ENCODE measurements at places on chromosomes 3 and 15. TPM values are rescaled to one million over a fixed set of nuclear protein-coding genes. Genes with fewer than 3 reads are reported as not detected.
A peak's percentile ranks its signal among the peaks of the same experiment; 100 is the strongest.

DNA sequence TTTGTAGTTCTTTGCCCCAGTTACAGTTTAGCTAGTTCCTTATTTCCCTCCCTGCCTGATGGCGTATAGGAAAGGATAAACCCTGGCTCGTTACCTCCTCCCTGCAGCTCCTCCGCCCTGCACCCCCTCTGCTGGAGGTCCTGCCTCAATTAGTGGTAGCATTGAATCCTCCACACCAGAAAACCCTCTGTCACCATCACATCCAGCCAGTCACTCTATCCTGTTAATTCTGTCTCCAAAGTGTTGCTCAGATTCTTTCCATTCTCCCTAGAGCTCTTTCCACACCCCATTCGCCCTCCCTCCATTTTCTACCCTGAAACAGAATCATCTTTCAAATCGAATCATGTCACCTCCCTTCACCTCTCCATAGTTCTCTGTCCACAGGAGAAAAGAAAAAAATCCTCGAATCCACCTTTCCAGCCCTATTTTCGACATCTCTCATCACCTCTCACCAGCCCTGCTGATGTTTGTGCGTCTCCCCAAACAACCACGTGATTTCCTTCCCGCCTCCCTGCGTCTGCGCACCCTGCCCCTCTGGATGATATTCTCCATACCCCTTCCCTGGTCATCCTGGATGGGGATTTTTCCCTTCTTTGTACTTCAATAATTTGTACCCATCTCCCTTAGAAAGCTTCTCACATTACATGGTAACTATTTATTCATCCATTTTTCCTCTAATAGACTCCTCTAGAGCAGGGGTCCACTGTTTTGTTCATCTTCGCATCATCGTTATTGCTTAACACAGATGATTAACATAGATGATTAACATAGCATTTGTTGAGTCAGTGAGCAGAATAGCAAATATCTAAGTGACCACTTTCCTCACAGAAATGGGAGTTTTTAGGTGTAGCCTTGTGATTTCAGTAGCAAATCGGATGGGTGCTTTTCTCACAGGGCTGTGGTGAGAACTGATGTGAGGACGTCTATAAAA lies 37.1 kb downstream of the MAP3K13 start:
- DNase-seq: no peak
- no peak overlapping the region for H3K27ac ChIP-seq
- no peak overlapping the region for H3K4me3 ChIP-seq
- peaks cover 27% of the 10 kb centered on the region for H3K4me1 ChIP-seq

DNA sequence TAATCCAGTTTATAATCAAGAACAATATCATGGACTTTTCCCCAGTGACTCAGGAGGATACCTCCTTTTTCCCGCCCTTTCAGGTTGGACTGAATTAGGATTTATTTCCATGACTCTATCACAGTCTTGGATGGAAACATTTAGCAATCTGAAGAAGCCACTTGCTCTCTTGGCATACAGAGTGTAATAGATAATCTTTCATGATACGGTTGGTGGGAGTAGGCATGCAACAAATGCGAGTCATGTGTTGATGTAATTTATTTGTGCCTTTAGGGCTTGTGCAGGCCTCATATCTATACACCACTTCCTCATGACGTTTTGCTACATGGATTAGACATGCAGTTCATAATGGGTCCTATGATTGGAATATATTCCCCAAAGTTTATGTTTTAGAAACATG lies 54.2 kb upstream of the MCTP2 start:
- H3K36me3 ChIP-seq: no peaks in the 10 kb centered on the region
- H3K4me1 ChIP-seq: peaks cover 15% of the 10 kb centered on the region
- H3K27ac ChIP-seq: no peak overlapping the region

GRCh38 chr3:69579306-69580041 lies 159.8 kb upstream of the MITF start:
- H3K27ac ChIP-seq: no peak overlapping the region
- peaks cover 10% of the 10 kb centered on the region for H3K27me3 ChIP-seq
- no peak overlapping the region for H3K4me3 ChIP-seq
- DNase-seq: no peak
- no peaks in the 10 kb centered on the region for H3K36me3 ChIP-seq
- no peaks in the 10 kb centered on the region for H3K4me1 ChIP-seq

- H3K4me1 ChIP-seq: peaks cover 19% of the 10 kb centered on the region
- no peaks in the 10 kb centered on the region for H3K36me3 ChIP-seq
- no peak overlapping the region for H3K27ac ChIP-seq
Observed at GRCh38 chr3:177476921-177477435, 279.7 kb upstream of the TBL1XR1 start.

DNA sequence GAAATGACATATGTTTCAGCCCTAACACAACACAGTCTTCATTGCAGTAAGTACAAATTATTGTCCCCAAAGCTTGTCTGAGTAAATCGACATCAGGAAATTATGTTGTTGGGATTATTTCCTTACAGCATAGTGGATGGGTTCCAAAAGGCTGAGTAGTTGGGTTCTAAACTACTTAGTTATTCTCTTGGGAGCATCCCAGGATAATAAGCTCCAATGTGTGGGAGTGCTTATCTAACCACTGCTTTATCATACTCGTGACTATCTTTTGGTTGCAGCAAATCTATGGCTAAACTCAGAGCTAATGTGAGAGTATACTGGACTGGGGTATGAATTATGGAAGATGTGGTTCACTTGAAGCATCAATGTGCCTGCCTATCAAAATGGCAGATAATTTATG lies 128.5 kb downstream of the RBMS3 start:
- DNase-seq: no peak
- H3K36me3 ChIP-seq: no peaks in the 10 kb centered on the region
- no peak overlapping the region for H3K4me3 ChIP-seq
- no peaks in the 10 kb centered on the region for H3K27me3 ChIP-seq

- H3K4me1 ChIP-seq: no peaks in the 10 kb centered on the region
- no peak overlapping the region for H3K4me3 ChIP-seq
- H3K36me3 ChIP-seq: no peaks in the 10 kb centered on the region
- H3K27ac ChIP-seq: no peak overlapping the region
- DNase-seq: peak; percentile 35
Observed at GRCh38 chr15:64740311-64741170, 34.8 kb downstream of the RBPMS2 start.

DNA sequence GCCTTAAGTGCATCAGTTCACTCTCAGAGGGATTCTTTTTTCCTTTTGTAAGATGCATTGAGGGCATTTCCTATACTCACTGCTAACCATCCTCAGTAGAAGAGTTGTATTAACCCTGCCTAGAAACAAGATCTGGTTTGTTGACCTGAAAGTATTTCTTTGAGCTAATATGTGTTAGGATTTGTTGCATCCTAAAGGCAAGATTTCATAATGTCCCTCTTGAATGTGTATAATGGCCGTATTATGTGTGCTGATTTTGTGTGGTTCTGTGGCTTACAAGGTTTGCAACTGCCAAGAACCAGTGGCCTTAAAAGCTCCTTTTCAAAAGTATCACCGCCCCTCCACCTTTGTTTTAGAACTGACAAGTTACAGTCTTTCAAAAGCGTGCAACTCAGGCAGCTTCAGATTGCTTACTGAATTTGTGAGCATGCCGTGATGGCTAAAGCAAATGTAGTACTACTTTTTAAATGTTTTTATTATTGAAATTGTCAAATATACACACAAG lies 182.0 kb upstream of the BHLHE40 start:
- H3K4me1 ChIP-seq: no peaks in the 10 kb centered on the region
- H3K36me3 ChIP-seq: no peaks in the 10 kb centered on the region
- no peak overlapping the region for H3K4me3 ChIP-seq
- H3K27me3 ChIP-seq: no peaks in the 10 kb centered on the region
- H3K27ac ChIP-seq: no peak overlapping the region

Gene RBP2
- not detected for polyA plus RNA-seq

GRCh38 chr15:41333026-41333562 lies 413 bp downstream of the NUSAP1 start:
- H3K36me3 ChIP-seq: no peaks in the 10 kb centered on the region
- DNase-seq: no peak
- peak overlapping the region; percentile 64 for H3K27ac ChIP-seq
- peaks cover 26% of the 10 kb centered on the region for H3K4me1 ChIP-seq
- H3K4me3 ChIP-seq: peak overlapping the region; percentile 77

- H3K36me3 ChIP-seq: no peaks in the 10 kb centered on the region
- H3K27ac ChIP-seq: no peak overlapping the region
- no peaks in the 10 kb centered on the region for H3K27me3 ChIP-seq
- no peaks in the 10 kb centered on the region for H3K4me1 ChIP-seq
- H3K4me3 ChIP-seq: no peak overlapping the region
- DNase-seq: no peak
Observed at GRCh38 chr15:62277816-62278394, 112.8 kb upstream of the C2CD4B start.

DNA sequence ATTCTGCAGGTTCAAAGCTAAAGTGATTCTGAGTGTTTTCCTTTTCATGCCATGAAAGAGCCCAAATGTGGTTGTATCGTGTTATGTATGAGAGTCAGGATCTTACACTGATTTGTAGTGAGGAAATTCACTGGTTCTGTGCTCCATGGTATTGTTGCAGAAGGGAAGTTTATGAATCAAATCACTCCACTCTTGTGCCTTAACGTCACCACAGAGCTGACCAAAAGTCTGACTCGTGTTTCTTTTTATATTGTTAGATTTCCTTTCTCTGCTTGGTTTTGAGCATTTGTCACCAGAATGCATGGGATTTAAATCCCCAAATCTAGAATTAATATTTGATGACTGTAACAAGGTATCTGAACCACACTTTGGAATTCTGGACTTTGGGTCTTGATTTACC lies 29.1 kb upstream of the SLC30A4 start:
- no peak for DNase-seq
- peaks cover 6% of the 10 kb centered on the region for H3K27me3 ChIP-seq
- H3K4me3 ChIP-seq: no peak overlapping the region
- H3K27ac ChIP-seq: no peak overlapping the region
- no peaks in the 10 kb centered on the region for H3K36me3 ChIP-seq
- peaks cover 10% of the 10 kb centered on the region for H3K4me1 ChIP-seq

DNA sequence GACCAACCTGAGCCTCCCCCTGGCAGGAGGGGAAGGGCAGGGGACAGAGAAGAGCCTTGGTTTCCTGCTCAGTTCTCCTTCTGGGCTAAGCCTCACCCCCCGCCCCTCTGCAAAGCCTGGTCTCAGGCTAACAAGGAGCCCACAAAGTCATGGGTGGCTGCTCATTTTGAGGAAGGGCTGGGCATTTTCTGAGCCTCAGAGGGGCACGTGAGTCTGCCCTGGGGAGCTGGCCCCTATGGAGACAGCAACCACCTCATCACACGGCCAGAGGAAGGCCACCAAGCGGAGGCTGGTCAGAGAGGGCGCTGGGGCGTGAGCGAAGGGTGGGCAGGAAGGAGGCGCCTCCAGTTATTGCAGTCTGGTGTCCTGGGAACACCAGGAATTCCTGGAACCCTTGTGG lies 18.7 kb downstream of the ABTB1 start:
- DNase-seq: no peak
- no peak overlapping the region for H3K27ac ChIP-seq
- no peaks in the 10 kb centered on the region for H3K27me3 ChIP-seq
- H3K4me1 ChIP-seq: peaks cover 30% of the 10 kb centered on the region
- H3K4me3 ChIP-seq: no peak overlapping the region

GRCh38 chr3:16795581-16795980 lies 89.2 kb upstream of the PLCL2 start:
- H3K36me3 ChIP-seq: no peaks in the 10 kb centered on the region
- no peak for DNase-seq
- no peak overlapping the region for H3K27ac ChIP-seq

GRCh38 chr3:31936420-31937060 lies 44.5 kb downstream of the OSBPL10 start:
- no peak overlapping the region for H3K4me3 ChIP-seq
- no peak overlapping the region for H3K27ac ChIP-seq
- H3K27me3 ChIP-seq: no peaks in the 10 kb centered on the region
- no peak for DNase-seq
- no peaks in the 10 kb centered on the region for H3K36me3 ChIP-seq
- peaks cover 40% of the 10 kb centered on the region for H3K4me1 ChIP-seq

Gene MOBP
- polyA plus RNA-seq: not detected

Gene ITPR1
- polyA plus RNA-seq: 2.3 TPM

DNA sequence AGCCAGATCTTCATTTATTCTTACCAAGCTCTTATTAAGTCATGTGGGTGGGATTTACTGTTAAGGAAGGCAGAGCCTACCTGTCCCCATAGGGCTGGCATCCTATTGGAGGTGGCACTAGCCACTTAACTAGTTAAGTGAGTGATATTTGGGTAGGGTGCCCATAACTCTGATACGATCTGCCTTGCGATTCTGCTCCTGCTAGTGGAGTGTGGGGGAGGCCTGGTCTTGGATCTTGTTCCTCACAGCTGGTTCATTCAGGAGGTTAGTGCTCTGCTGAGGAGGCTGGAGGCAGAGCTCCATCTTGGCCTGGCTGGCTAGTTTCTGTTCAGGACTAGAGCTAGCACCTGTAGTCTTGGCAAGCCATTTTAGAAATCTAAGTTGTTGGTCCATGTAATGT lies 9.3 kb downstream of the BAHD1 start:
- H3K27ac ChIP-seq: no peak overlapping the region
- peaks cover 19% of the 10 kb centered on the region for H3K4me1 ChIP-seq
- H3K4me3 ChIP-seq: no peak overlapping the region

GRCh38 chr3:171176244-171176933 lies 149.9 kb upstream of the SLC2A2 start:
- no peak overlapping the region for H3K27ac ChIP-seq
- DNase-seq: no peak
- no peak overlapping the region for H3K4me3 ChIP-seq
- no peaks in the 10 kb centered on the region for H3K27me3 ChIP-seq
- H3K4me1 ChIP-seq: no peaks in the 10 kb centered on the region

Gene SMAD6
- polyA plus RNA-seq: 0.01 TPM

DNA sequence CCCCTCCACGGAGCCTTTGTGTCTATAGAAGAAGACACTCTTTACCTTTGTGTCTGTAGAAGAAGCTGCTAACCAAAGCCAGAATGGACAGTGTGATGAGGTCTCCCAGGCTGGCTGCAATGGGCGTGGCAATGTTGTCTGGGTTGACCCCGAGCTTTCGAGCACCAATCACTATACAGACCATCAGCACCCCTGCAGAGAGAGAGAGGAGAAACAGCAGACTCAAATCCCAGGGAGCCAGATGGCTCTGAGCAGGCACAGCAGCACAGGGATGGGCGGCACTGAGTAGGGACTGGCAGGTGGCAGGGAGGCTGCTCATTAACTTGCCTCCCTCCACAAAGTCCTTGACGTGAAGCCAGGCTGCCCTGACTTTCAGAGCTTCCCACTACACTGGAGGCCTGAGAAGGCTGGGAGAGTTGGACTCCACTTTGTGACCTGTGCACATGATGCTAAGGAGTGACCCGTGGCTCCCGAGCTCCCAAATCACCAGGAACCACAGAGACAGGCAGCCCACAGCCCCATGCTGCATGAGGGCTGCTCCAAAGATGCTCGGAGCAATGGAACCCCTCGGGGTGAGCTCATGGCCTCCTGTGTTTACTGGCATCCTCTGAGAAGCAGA lies 53.9 kb downstream of the ROPN1B start:
- no peak overlapping the region for H3K4me3 ChIP-seq
- peaks cover 8% of the 10 kb centered on the region for H3K36me3 ChIP-seq

DNA sequence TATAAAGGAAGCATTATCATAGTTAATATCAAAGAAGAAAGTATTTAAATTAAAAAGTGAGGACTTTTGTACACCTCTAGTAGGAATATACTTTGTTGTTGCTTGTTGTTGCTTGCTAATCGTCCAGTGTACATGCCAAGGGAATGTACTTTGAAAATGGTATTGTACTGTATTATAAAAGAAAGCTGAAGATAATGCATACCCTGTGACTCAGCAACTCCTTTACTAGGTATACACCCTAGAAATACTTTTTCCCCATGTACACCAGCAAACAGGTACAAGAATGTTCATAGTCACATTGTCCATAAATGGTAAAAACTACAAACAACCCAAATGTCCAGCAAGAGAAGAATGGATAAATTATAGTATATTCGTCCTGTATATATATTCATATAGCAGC lies 12.0 kb downstream of the TTBK2 start:
- H3K4me3 ChIP-seq: no peak overlapping the region
- H3K4me1 ChIP-seq: peaks cover 15% of the 10 kb centered on the region
- no peaks in the 10 kb centered on the region for H3K27me3 ChIP-seq

Measured in keratinocyte (primary cell).